ENCODE measurements at places on chromosomes 5 and 9.
A peak's percentile ranks its signal among the peaks of the same experiment; 100 is the strongest.

- no peak for DNase-seq
Observed at GRCh38 chr5:140977003-140977402, 10.7 kb downstream of the PCDHAC2 start.

DNA sequence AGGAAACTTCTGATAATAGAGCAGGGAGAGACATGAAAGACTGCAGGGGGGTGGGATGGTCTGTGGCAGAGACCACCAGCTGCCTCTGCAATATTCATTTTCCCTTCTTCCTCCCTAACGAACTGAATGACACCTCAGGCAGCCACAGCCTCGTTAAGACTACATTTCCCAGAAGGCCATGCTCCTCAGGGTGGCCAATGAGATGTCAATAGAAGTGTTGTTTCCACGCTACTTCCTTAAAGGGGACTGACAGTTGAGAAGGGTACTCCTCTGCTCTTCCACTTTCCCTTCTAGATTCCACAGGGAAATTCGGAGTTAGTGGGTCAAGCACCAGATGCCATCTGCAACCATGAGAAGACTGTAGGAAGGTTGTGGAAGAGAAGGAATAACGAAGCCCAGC lies 52.0 kb upstream of the DAPK1 start:
- no peak for DNase-seq

- DNase-seq: no peak
Observed at GRCh38 chr9:72210522-72210921, 61.3 kb downstream of the GDA start.

- no peak for DNase-seq
Observed at GRCh38 chr5:76805821-76806505, 12.9 kb upstream of the F2RL1 start.

- no peak for DNase-seq
Observed at GRCh38 chr9:87120610-87121009, 173.3 kb upstream of the GAS1 start.

GRCh38 chr9:105059252-105059651 lies 131.3 kb upstream of the ABCA1 start:
- no peak for DNase-seq

DNA sequence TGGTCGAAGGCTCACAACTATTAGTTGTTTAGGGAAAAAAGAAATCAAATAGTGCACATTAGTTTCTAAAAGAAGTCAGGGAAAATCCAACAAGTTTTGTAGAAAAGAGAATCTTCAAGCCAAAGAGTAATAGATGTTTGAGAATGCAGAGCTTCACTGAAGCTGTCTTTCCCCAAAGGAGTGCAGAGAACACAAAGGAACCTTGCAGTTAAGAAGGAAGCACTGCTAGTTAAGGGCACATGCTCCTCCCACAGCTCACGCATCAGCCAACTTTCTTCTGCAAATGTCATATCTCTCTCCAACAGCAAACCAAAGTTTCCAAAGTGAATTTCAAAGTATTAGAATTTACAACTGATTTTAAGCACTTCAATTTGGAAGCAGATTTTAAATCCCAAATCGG lies 116.4 kb upstream of the FST start:
- no peak for DNase-seq

GRCh38 chr5:162565-163337 lies 28.5 kb upstream of the LRRC14B start:
- no peak for DNase-seq

DNA sequence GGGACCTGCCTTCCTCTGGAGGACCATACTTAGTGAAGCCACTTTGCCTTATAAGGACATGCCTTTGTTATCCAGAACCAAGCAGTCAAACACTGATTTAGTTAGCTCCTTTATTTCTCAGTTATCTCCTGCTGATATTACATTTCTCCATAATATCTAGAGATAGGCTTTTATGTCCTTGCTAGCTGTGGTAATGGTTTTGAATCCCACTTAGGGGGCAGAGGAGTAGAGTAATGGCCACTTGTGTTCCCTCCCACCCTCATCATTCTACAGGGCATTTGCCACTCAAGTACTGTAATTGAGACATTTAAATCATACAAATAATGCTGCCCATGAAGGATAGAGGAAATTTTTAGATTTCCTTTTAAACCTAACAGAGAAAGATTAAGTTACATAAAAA lies 80.9 kb downstream of the DOCK8 start:
- no peak for DNase-seq

DNA sequence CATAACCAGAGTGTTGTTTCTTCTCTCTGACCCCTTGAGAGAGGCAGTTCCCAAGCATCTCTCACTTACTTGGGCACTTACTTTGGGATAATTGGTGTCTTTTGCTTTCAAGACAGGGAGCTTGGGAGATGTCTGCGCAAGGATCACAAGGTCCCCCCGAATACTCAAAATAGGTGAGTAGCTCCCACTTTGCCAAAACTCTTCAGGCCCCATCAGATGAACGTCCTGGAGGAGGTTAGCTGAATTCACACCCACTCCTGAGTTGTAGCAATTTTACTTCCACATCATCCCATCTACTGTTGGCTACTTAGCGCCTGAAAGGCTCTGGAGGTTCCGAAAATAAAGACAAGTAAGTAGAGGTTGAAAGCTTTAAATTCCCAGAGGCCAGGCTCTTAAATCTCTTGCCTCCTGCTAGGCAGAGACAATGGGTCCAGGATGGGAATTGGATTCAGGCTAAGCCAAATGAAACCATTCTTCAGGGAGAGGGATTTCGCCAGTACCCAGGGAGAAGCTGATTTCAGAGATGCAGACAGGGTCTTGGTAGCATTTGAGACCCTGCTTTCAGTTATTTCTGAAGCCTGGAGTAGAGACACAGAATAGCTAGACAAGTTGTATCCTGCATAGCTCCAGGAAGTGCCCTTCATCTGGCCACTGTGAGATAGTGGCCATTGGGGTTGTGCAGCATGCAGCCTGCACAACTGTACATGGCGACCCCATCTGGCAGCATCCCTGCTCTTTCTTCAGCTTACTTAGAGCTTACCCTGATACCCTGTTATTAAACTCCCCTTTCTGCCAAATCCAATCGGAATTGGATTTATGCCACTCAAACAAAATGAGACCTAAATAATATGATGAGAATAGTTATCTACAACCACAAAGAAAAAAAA lies 60.1 kb downstream of the BOD1 start:
- peak; percentile 48 for DNase-seq

GRCh38 chr5:110951373-110951791 lies 120.1 kb upstream of the TSLP start:
- no peak for DNase-seq

- no peak for DNase-seq
Observed at GRCh38 chr5:71483355-71483754, 27.9 kb downstream of the BDP1 start.

DNA sequence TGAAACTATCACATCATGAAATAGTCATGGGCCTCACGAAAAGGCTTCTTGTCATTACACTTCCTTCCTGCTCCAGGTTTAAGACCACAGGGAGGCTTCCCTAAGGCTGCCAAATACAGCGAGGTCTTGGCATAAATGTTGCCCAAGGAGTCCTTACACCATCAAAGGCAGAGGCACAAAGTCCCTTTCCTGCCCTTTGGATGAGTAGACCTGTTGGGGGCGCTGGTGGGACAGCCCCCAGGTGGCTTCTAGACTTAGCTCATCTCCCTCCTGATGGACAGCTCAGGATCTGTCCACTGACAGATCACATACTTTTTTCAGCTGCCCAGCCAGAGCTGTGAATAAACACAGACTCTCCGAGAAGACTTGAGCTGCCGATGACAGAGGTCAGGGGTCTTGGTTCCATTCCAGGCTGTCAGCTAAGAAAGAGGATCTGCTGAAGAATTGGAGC lies 15.5 kb upstream of the MEGF9 start:
- no peak for DNase-seq

GRCh38 chr9:131636593-131636992 lies 91.3 kb downstream of the PRRT1B start:
- DNase-seq: no peak

DNA sequence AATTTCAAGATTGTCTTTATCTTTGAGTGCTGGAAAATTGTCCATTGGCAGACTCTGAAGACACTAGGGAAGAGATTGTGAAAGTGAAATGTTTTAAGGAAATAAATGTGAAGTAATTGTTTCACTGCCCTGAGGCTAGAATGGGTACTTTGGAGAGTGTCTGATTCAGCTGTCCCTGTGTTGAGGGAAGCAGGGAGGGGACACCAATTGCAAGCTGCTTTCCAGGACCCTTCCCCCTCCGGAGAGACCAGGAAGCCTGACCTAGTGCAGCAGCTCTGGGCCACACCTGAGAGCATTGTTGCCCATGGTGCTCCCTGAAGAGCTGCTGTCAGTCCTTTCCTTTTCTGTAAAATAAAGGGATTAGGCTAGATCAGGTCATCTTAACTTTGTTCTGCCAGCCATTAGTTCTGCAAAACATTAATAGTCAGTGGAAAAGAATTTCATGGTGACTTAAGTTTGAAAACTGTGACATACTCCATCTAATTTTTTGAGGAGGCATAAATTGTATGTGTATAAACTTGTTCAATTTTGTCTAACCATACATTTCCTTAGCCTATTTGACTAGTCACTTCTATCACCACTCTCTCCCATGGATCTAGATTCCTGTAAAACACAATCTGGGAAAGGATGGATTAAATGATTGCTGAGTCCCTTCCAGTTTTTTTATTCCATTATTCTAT lies 18.8 kb downstream of the MAP1B start:
- no peak for DNase-seq

GRCh38 chr5:123518111-123518510 lies 6.1 kb downstream of the CSNK1G3 start:
- no peak for DNase-seq

- DNase-seq: no peak
Observed at GRCh38 chr9:102185962-102186361, 447.5 kb upstream of the GRIN3A start.

DNA sequence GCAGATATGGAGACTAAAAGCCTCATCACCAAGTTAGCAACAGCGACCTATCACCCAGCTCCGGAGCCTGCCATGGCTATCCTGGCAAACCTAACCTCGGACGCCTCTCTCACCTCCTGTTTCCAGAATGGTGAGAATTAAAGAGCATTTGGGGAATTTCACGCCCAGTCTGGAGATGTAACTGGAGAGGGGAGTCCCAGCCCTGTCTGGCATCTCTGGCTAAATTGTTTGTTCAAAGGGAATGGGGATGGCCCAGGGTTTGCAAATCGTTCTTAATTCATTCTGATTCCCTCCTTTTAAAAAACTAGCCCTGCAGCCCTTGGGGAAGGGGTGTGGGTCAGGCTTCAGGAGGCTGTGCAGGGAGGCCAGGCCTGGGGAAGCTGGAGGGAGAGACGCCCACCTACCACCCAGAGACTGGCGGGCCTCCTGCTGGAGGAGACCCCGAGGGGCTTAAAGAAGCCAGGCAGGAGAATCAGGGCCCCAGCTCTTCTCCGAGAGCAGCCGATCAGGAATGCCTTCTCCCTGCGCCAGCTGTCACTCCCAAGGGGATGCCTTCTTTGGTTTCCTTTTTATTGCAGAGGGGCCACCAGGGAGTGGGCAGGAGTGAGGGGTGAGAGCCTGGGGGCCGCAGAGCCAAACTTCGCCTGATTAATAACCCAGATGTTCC lies 964 bp upstream of the COL5A1 start:
- no peak for DNase-seq

DNA sequence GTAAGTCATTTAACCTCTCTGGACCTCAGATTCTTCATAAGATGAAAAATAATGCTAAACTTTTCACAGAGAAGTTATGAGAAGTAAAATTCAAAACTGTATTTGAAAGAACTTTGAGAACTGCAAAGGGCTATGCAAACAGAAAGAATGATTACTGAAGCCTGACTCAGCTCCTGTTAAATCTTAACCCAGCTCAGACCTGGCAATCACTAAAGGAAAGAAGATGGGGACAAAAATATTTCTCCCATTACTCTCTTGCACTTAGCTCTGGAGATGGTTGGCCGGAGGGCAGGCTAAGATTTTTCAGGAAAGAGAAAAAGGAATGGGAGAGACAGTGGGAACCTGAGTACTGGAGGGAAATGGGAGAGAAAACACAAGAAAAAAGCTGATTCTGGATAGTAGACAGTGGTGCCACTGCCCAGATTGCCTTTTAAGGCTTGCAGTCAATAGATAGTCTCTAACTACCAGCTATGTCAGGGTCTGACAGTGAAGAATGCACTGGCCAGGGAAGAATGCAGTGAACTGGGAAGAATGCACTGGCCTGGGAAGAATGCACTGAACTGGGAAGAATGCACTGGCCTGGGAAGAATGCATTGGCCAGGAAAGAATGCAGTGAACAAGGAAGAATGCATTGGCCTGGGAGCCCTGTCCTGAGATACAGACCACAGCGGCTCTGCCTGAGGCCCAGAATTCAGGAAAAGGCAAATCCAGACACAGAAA lies 25.2 kb upstream of the CEMIP2 start:
- DNase-seq: no peak

GRCh38 chr5:174549254-174549653 lies 175.1 kb upstream of the MSX2 start:
- no peak for DNase-seq

DNA sequence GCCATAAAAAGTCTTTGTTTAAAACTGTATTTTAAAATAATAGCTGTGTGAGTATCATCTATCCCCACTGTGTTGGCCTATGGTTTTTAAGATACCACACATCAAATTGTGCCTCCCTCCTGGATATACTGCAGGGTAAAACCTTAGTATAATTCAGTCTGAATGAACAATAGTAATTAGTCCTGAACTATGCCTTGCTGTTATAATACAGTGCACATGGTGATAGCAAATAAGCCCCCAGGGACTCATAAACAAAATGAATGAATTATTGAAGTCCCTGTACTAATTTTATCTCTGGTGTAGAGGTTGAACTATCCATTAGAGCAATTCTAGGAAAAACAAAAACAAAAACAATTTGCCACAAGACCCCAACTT lies 142.7 kb upstream of the ADAMTSL1 start:
- no peak for DNase-seq

GRCh38 chr9:133547116-133547515 lies 12.6 kb downstream of the ADAMTSL2 start:
- no peak for DNase-seq

GRCh38 chr9:126611592-126612325 lies 2.0 kb upstream of the LMX1B start:
- DNase-seq: peak; percentile 64

GRCh38 chr5:37424441-37424840 lies 45.3 kb downstream of the WDR70 start:
- no peak for DNase-seq

All from C1 segment of cervical spinal cord (tissue), 14 donors.